ENCODE measurements at places on chromosomes 3 and 15.

DNA sequence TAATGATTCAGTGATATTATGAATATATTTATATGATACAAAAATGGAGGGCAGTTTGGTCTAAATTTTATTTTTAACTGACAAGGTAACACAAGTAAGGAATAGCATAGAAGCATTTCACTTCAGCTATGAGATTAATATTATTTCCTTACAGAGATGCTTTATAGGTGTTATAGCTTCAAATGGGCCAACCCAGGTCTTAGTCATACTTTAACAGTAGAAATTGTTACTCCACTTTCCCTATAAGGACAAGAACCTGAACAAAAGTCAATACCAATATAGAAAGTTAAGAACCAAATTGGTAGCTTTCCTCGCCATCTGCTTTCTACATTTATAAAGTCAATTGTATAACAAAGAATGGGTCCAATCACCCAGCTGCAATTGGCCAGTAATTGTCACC is 570.6 kb downstream of the FOXP1 start:
- H3K4me1 ChIP-seq: peaks cover 34% of the 10 kb centered on the region
- H3K27me3 ChIP-seq: no peaks in the 10 kb centered on the region
- peak overlapping the region; percentile 71 for H3K27ac ChIP-seq
- H3K36me3 ChIP-seq: peaks cover 8% of the 10 kb centered on the region
- no peak overlapping the region for H3K4me3 ChIP-seq

- peak; percentile 99 for DNase-seq
- H3K4me3 ChIP-seq: peak overlapping the region; percentile 78
- peaks cover 5% of the 10 kb centered on the region for H3K4me1 ChIP-seq
- no peaks in the 10 kb centered on the region for H3K27me3 ChIP-seq
Measured at GRCh38 chr3:130111185-130111864, 29.7 kb downstream of the ALG1L2 start.

GRCh38 chr3:130671545-130672312 is 74.9 kb downstream of the PIK3R4 start:
- no peak overlapping the region for H3K27ac ChIP-seq
- H3K4me3 ChIP-seq: no peak overlapping the region
- H3K4me1 ChIP-seq: no peaks in the 10 kb centered on the region
- DNase-seq: no peak
- H3K27me3 ChIP-seq: no peaks in the 10 kb centered on the region

- no peak overlapping the region for H3K27ac ChIP-seq
- no peaks in the 10 kb centered on the region for H3K27me3 ChIP-seq
- no peak for DNase-seq
- no peaks in the 10 kb centered on the region for H3K36me3 ChIP-seq
Measured at GRCh38 chr3:87446849-87447387, 170.5 kb upstream of the POU1F1 start.

- H3K27ac ChIP-seq: no peak overlapping the region
- peaks cover 34% of the 10 kb centered on the region for H3K36me3 ChIP-seq
- peaks cover 7% of the 10 kb centered on the region for H3K4me1 ChIP-seq
- H3K27me3 ChIP-seq: no peaks in the 10 kb centered on the region
- DNase-seq: no peak
Measured at GRCh38 chr3:129429602-129430001, 1.2 kb upstream of the EFCAB12 start.

GRCh38 chr3:41751597-41751996 is 210.3 kb downstream of the ULK4 start:
- H3K4me1 ChIP-seq: no peaks in the 10 kb centered on the region
- H3K36me3 ChIP-seq: no peaks in the 10 kb centered on the region
- no peak overlapping the region for H3K27ac ChIP-seq
- DNase-seq: no peak

GRCh38 chr15:27360316-27360715 is 389.3 kb downstream of the GABRG3 start:
- DNase-seq: no peak
- no peaks in the 10 kb centered on the region for H3K4me1 ChIP-seq
- H3K36me3 ChIP-seq: no peaks in the 10 kb centered on the region
- H3K27me3 ChIP-seq: no peaks in the 10 kb centered on the region
- H3K4me3 ChIP-seq: no peak overlapping the region

DNA sequence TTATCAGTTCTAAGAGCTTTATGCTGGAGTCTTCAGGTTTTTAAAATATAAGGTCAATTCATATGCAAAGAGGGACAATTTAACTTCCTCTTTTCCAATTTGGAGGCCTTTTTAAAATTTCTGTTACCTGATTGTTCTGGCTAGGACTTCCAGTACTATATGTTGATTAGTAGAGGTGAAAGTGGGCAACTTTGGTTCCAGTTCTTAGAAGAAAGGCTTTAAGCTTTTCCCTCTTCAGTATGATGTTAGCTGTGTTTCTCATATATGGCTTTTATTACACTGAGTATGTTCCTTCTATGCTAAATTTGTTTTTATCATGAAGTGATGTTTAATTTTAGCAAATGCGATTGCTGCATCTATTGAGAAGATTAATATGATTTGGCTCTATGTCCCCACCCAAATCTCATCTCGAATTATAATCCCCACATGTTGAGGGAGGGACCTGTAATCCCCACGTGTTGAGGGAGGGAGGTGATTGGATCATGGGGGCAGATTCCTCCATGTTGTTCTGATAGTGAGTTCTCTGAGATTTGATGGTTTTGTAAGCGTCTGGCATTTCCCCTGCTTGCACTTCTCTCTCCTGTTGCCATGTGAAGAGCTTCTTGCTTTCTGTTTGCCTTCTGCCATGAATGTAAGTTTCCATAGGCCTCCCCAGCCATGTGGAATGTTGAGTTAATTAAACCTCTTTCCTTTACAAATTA is 33.8 kb downstream of the FAIM start:
- no peak overlapping the region for H3K27ac ChIP-seq
- no peaks in the 10 kb centered on the region for H3K36me3 ChIP-seq
- DNase-seq: no peak

DNA sequence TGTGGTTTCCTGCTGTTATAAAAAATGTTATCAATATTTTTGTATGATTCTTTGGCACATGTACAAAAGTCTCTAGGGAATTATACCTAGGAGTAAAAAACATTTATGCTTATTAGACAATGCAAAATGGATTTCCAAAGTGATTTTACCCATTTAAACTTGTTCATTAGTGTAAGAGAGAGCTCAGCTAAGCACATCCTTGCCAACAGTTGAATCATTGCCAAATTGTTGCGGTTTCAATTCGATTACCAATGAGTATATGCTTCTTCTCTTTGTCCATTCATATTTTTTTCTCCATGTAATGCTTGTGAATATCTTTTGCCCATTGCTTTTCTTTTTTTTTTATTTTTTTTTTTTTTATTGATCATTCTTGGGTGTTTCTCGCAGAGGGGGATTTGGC is 17.2 kb downstream of the CASR start:
- H3K4me1 ChIP-seq: no peaks in the 10 kb centered on the region
- H3K27me3 ChIP-seq: no peaks in the 10 kb centered on the region
- H3K27ac ChIP-seq: no peak overlapping the region
- H3K36me3 ChIP-seq: no peaks in the 10 kb centered on the region

GRCh38 chr15:82873000-82873680 is 63.7 kb downstream of the WHAMM start:
- no peaks in the 10 kb centered on the region for H3K4me1 ChIP-seq
- H3K4me3 ChIP-seq: no peak overlapping the region
- no peaks in the 10 kb centered on the region for H3K27me3 ChIP-seq
- no peak overlapping the region for H3K27ac ChIP-seq

DNA sequence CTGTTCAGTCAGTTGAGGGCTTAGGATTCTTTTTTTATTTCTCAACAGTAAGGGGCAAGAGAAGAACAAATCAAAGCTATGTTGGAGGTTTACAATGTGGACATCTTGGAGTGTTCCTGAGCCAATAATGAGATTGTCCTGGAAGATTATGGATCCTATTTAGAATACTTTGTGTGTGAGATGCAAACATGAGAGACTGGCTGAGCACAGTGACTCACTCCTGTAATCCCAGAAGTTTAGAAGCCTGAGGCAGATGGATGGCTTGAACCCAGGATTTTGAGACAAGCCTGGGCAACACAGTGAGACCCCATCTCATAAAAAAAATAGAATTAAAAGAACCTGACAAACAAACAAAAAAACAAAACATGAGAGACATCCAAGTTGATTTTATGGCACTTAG is 351.6 kb downstream of the GAP43 start:
- H3K27ac ChIP-seq: no peak overlapping the region
- H3K36me3 ChIP-seq: no peaks in the 10 kb centered on the region
- no peaks in the 10 kb centered on the region for H3K4me1 ChIP-seq
- no peaks in the 10 kb centered on the region for H3K27me3 ChIP-seq
- H3K4me3 ChIP-seq: no peak overlapping the region
- DNase-seq: no peak

- H3K4me1 ChIP-seq: no peaks in the 10 kb centered on the region
- no peak overlapping the region for H3K4me3 ChIP-seq
- no peaks in the 10 kb centered on the region for H3K36me3 ChIP-seq
- DNase-seq: no peak
Measured at GRCh38 chr3:138463724-138464490, 29.5 kb downstream of the ESYT3 start.

- H3K27ac ChIP-seq: no peak overlapping the region
- H3K4me1 ChIP-seq: no peaks in the 10 kb centered on the region
- no peaks in the 10 kb centered on the region for H3K27me3 ChIP-seq
- no peaks in the 10 kb centered on the region for H3K36me3 ChIP-seq
- no peak for DNase-seq
- no peak overlapping the region for H3K4me3 ChIP-seq
Measured at GRCh38 chr3:78912259-78912658, 855.5 kb downstream of the ROBO1 start.

- no peak overlapping the region for H3K4me3 ChIP-seq
- no peaks in the 10 kb centered on the region for H3K36me3 ChIP-seq
- no peak overlapping the region for H3K27ac ChIP-seq
- DNase-seq: no peak
- no peaks in the 10 kb centered on the region for H3K27me3 ChIP-seq
Measured at GRCh38 chr3:66762916-66763693, 235.0 kb upstream of the KBTBD8 start.

DNA sequence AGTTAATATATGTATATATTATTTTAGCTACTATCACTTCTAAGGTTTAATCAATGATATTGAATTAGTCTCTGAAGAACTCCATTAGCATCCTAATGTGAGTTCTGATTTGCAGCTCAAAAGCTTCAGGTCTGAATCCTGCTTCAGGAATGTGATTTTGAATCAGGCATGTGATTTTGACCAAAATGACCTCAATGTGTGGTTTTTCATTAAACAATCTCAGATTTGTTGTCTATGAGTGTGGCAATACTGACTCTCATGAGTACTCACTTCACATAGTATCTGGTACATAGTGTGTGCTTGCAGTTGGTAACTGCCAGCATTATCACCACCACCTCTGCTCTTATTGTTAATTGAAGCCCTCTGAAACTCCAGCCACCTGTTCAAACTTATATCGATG is 251.0 kb downstream of the KCNH8 start:
- H3K36me3 ChIP-seq: no peaks in the 10 kb centered on the region
- H3K4me1 ChIP-seq: no peaks in the 10 kb centered on the region
- H3K4me3 ChIP-seq: no peak overlapping the region
- no peak for DNase-seq

- no peak for DNase-seq
- H3K4me1 ChIP-seq: no peaks in the 10 kb centered on the region
- no peaks in the 10 kb centered on the region for H3K27me3 ChIP-seq
- H3K27ac ChIP-seq: no peak overlapping the region
Measured at GRCh38 chr3:5298453-5298852, 110.9 kb downstream of the EDEM1 start.

- H3K27ac ChIP-seq: no peak overlapping the region
- no peak overlapping the region for H3K4me3 ChIP-seq
- no peak for DNase-seq
- H3K4me1 ChIP-seq: no peaks in the 10 kb centered on the region
- no peaks in the 10 kb centered on the region for H3K27me3 ChIP-seq
Measured at GRCh38 chr3:45806072-45806471, 9.7 kb upstream of the SLC6A20 start.

- no peaks in the 10 kb centered on the region for H3K36me3 ChIP-seq
- no peak overlapping the region for H3K4me3 ChIP-seq
- no peak overlapping the region for H3K27ac ChIP-seq
Measured at GRCh38 chr3:61182662-61183061, 68.6 kb downstream of the FHIT start.

DNA sequence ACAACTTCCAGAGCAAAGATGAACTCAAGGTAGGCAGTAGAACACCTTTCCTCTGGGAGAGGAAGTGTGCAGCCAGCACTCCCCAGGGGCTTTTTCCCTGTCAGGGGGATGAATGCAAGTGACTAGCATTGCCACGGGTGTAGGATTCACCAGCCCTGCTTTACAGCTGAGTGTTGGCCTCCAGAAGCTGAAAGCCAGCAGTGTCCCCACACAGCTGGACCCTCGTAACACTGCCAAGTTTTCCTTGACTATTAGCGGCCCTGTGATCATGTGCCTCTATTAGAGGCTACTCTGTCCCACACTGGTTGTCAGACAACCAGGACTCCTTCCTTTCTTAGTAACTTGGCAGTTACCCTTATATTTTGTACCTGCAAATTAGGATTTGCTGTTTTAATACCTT is 104.9 kb upstream of the MANF start:
- no peak overlapping the region for H3K27ac ChIP-seq
- DNase-seq: no peak
- no peaks in the 10 kb centered on the region for H3K27me3 ChIP-seq
- no peaks in the 10 kb centered on the region for H3K36me3 ChIP-seq
- H3K4me1 ChIP-seq: no peaks in the 10 kb centered on the region
- H3K4me3 ChIP-seq: no peak overlapping the region

DNA sequence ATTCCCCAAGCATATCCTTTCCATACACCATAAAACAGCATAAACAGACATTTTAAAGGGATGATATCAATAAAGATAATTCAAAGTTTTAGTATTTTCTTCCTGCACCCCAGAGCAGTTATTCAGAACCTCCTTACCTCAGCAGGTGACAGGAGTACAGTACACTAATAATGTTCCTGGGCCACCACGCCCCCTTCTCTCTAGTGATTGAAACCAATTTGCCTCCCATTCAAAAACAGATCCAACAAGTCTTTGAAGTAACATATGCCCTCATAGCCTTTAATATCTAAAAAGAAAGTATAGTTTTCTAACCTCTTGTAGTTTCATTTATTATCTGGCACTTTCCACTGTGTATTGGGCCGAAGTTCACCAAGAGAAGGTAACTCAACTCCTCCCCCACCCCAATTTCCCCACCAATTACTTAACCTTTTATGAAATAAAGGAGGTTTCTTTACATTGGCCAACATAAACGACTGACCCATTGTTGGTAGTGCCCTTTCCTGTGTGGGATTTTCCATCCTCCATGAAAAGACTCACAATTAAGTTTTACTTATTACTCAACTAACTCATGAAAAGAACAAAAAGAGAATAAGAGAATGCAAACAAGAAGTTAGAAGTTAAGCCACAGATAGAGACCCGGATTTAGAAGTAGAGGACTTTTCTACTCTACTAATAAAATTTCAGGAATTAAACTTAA is 5.0 kb upstream of the ATP8B4 start:
- H3K27ac ChIP-seq: no peak overlapping the region
- no peaks in the 10 kb centered on the region for H3K36me3 ChIP-seq
- no peaks in the 10 kb centered on the region for H3K4me1 ChIP-seq
- no peaks in the 10 kb centered on the region for H3K27me3 ChIP-seq
- no peak overlapping the region for H3K4me3 ChIP-seq
- DNase-seq: no peak

- no peak overlapping the region for H3K4me3 ChIP-seq
- H3K27ac ChIP-seq: no peak overlapping the region
- no peaks in the 10 kb centered on the region for H3K36me3 ChIP-seq
- no peaks in the 10 kb centered on the region for H3K4me1 ChIP-seq
- H3K27me3 ChIP-seq: no peaks in the 10 kb centered on the region
- DNase-seq: no peak
Measured at GRCh38 chr15:69660114-69660513, 207.5 kb downstream of the RPLP1 start.

Measured in effector memory CD4-positive, alpha-beta T cell (primary cell).